Endodermal cell (in vitro differentiated cells): ENCODE measurements at places on chromosomes 6 and 20. TPM values are rescaled to one million over a fixed set of nuclear protein-coding genes. Genes with fewer than 3 reads are reported as not detected.

GRCh38 chr6:34315780-34316179 lies 67.0 kb upstream of the SMIM29 start:
- H3K36me3 ChIP-seq, result no peaks in the 10 kb centered on the region
- H3K27ac ChIP-seq, result no peak overlapping the region
- peaks cover 2% of the 10 kb centered on the region for H3K4me1 ChIP-seq
- H3K27me3 ChIP-seq, result no peaks in the 10 kb centered on the region
- H3K4me3 ChIP-seq, result no peak overlapping the region

- DNase-seq, result no peak
- H3K27ac ChIP-seq, result no peak overlapping the region
- no peaks in the 10 kb centered on the region for H3K36me3 ChIP-seq
- no peak overlapping the region for H3K4me3 ChIP-seq
- no peaks in the 10 kb centered on the region for H3K4me1 ChIP-seq
- H3K27me3 ChIP-seq, result no peaks in the 10 kb centered on the region
Observed at GRCh38 chr20:59145924-59146779, 17.5 kb upstream of the ZNF831 start.

- no peak for DNase-seq
- H3K4me1 ChIP-seq, result no peaks in the 10 kb centered on the region
- H3K27me3 ChIP-seq, result no peaks in the 10 kb centered on the region
- no peaks in the 10 kb centered on the region for H3K36me3 ChIP-seq
Observed at GRCh38 chr6:25016014-25016720, 80.4 kb upstream of the RIPOR2 start.

- H3K27ac ChIP-seq, result no peak overlapping the region
- H3K36me3 ChIP-seq, result no peaks in the 10 kb centered on the region
- H3K27me3 ChIP-seq, result no peaks in the 10 kb centered on the region
- no peak overlapping the region for H3K4me3 ChIP-seq
- no peaks in the 10 kb centered on the region for H3K4me1 ChIP-seq
- DNase-seq, result peak; percentile 23
Observed at GRCh38 chr20:29741594-29741893, 1515.9 kb upstream of the DEFB115 start.

The ADAT2 gene
- 7.5 and 8.7 TPM in 2 replicates for total RNA-seq

GRCh38 chr6:158663625-158664165 lies 13.8 kb downstream of the SYTL3 start:
- no peaks in the 10 kb centered on the region for H3K36me3 ChIP-seq
- H3K27me3 ChIP-seq, result peaks cover 10% of the 10 kb centered on the region
- H3K4me3 ChIP-seq, result no peak overlapping the region
- H3K4me1 ChIP-seq, result no peaks in the 10 kb centered on the region
- no peak overlapping the region for H3K27ac ChIP-seq

GRCh38 chr6:139248911-139249310 lies 42.9 kb downstream of the TXLNB start:
- no peak overlapping the region for H3K4me3 ChIP-seq
- H3K36me3 ChIP-seq, result no peaks in the 10 kb centered on the region
- DNase-seq, result no peak
- no peak overlapping the region for H3K27ac ChIP-seq
- no peaks in the 10 kb centered on the region for H3K27me3 ChIP-seq
- no peaks in the 10 kb centered on the region for H3K4me1 ChIP-seq

The ATP6V1G2 gene
- 1.6 to 4.0 TPM (median 1.7 TPM) in 3 replicates for total RNA-seq

GRCh38 chr6:89010825-89011224 lies 47.4 kb upstream of the RNGTT start:
- DNase-seq, result no peak
- peaks cover 10% of the 10 kb centered on the region for H3K4me1 ChIP-seq
- no peaks in the 10 kb centered on the region for H3K36me3 ChIP-seq

- H3K4me3 ChIP-seq, result no peak overlapping the region
- no peaks in the 10 kb centered on the region for H3K36me3 ChIP-seq
- peaks cover 35% of the 10 kb centered on the region for H3K4me1 ChIP-seq
- no peak overlapping the region for H3K27ac ChIP-seq
Observed at GRCh38 chr6:34559651-34560365, 3.7 kb upstream of the SPDEF start.

DNA sequence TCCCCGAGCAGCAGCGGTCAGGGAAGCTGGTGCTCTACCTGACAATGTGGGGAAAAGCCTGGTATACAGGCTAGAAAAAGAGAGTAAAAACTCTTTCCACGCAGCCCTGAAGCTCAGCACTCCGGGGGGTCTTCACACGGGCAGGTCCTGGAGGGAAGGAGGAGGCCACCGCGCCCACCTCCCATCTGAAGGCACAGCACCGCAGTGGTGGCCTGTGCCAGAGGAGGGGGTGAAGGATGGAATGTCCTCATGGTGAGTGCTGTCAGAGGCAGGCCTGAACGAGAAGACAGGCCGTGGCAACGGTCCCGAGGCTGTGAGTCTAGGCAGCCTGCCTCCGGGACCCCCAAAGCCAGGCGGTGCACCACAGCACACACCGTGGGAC lies 5.8 kb downstream of the SLC2A4RG start:
- no peaks in the 10 kb centered on the region for H3K27me3 ChIP-seq
- no peak overlapping the region for H3K4me3 ChIP-seq
- peaks cover 29% of the 10 kb centered on the region for H3K36me3 ChIP-seq
- peaks cover 8% of the 10 kb centered on the region for H3K4me1 ChIP-seq

The CFB gene
- 0.66 TPM in 1 of 2 replicates, not detected in the other for total RNA-seq

DNA sequence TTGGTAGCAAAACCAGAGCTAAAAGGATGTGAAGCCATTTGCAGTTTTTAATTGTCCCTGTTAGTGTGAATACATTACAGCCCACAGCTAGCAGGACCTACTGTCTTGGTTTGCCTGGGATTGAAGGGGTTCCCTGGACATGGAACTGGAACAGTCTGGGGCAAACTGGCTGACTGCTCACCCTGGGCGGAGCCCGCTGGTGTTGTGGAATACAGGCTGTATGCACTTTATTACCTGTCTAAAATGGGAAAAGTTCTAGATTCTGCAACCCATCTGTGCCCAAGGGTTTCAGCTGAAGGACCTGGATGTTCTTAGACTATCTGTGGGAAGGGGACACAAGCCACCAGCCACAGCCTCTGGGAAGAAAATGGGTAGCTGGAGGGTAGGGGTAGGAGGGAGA lies 12.2 kb upstream of the CDKN1A start:
- H3K4me1 ChIP-seq, result peaks cover 5% of the 10 kb centered on the region
- DNase-seq, result peak; percentile 51
- no peaks in the 10 kb centered on the region for H3K36me3 ChIP-seq
- H3K27ac ChIP-seq, result no peak overlapping the region
- H3K4me3 ChIP-seq, result no peak overlapping the region

- no peak overlapping the region for H3K4me3 ChIP-seq
- H3K27ac ChIP-seq, result no peak overlapping the region
- no peaks in the 10 kb centered on the region for H3K4me1 ChIP-seq
- H3K36me3 ChIP-seq, result no peaks in the 10 kb centered on the region
Observed at GRCh38 chr6:167134448-167135328, 11.8 kb downstream of the CCR6 start.
